Kidney glomerular epithelial cell (primary cell): ENCODE measurements at places on chromosomes 13 and 19.

DNA sequence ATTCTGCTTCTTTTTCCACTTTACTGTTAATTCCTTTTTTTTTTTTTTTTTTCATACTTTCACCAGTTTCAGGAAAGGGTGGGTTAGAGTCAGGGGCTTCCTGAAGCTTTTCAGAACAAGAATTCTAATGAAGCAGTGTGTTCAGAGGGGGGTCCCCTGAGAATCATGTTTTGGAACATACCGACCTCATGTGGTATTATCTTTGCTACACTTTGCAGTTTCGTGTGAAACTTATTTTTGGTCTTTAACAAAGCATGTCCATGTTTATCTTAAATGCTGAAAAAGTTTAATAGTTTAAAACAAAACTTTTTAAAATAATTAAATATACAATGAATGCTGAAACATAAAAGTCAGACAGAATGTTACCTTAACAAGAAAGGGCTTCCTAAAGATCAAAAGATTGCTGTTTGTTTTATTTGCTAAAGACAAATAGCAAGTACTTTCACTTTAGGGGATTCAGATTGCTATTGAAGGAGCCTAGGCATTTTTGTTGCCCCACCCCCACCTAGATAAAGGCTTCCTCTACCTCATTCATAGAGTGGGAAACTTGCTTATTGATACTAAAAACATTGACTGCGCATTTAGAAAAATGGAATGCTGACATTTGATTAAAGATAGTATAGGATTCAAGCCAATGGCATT is 21.1 kb upstream of the POMP start:
- no peak for DNase-seq

DNA sequence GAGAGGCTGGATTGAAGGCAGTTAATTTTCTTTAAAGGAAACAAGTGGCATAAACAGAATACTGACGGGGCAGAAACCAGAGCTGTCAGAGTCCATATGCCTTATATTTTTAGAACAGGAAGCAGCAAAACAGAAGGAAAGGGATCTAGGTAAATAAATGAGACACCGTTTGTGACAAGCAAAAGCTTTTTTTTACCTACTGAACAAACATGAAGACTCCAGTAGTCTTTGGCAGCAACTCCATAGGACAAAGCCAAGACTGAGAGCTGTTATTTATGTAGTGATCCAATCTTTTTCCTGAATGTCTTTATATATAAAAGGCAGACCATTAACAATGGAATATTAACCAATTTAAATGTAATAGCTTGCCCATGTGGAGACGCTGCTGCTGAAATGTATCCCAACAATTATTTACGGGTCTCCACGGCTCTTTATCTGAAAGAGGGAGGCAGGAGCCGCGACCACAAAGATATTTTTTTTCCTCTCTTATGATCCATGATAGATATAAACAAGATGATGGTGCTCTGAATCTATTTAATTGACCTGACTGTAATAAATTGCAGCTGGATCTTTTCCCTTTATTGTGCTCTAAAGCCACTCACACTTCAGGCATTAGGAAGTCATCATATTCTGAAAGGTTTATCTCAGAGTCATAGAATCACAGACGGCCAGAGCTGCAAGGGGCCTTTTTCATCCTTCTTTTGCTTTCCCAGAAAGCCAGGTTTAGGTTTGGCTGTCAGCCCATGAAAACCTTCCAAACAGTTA is 687.8 kb downstream of the EFNB2 start:
- peak; percentile 43 for DNase-seq

DNA sequence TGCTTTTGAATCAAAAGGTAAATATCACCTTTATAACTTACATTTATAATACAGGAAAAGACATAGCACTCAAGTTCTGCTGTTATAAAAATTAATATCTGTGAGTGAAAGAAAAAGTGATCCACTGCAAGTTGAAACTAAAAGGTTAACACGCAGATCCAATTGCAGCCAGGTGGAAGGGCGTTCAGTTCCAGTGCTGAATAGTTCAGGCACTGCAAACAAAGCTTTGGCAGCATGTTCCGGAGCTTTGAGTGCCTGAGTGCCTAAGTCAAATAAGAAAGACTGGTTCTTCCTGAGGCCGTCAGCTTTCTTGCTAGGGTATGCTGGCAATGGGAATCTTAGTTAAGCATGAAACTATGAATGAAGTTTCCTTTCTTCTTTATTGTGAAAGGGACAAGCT is 200.3 kb downstream of the LMO7 start:
- DNase-seq = no peak

- DNase-seq = no peak
Observed at GRCh38 chr13:110234532-110234931, 72.4 kb downstream of the COL4A1 start.

DNA sequence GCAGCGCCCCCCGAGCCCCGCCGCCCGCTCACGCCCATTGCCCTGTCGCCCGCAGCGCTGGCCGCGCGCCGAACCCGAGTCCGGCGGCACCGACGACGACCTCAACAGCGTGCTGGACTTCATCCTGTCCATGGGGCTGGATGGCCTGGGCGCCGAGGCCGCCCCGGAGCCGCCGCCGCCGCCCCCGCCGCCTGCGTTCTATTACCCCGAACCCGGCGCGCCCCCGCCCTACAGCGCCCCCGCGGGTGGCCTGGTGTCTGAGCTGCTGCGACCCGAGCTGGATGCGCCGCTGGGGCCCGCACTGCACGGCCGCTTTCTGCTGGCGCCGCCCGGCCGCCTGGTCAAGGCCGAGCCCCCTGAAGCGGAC is 518 bp downstream of the KLF2 start:
- no peak for DNase-seq

DNA sequence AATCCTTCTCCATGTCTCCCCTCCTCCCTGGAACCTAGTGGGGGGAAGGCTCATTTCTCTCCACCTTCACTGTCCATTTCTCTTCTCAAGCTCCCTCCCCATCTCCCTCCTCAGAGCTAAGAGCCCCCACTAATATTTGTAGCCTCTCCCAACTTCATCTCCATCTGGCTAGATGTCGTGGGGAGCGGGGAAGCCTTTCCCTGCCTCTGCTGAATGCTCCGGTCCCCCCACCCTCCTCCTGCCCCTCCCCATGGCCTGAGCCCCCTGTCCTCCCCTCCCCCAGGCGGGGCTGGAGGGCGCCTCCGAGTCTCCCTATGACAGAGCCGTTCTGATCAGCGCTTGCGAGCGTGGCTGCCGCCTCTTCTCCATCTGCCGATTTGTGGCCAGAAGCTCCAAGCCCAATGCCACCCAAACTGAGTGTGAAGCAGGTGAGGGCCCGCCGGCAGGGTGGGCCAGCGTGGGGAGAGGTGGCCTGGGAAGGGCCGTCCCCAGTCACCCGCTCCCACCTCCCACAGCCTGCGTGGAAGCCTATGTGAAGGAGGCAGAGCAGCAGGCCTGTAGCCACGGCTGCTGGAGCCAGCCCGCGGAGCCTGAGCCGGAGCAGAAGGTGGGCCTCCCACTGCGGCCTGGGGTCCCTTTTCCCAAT is 1.0 kb downstream of the TMEM59L start:
- DNase-seq = no peak

DNA sequence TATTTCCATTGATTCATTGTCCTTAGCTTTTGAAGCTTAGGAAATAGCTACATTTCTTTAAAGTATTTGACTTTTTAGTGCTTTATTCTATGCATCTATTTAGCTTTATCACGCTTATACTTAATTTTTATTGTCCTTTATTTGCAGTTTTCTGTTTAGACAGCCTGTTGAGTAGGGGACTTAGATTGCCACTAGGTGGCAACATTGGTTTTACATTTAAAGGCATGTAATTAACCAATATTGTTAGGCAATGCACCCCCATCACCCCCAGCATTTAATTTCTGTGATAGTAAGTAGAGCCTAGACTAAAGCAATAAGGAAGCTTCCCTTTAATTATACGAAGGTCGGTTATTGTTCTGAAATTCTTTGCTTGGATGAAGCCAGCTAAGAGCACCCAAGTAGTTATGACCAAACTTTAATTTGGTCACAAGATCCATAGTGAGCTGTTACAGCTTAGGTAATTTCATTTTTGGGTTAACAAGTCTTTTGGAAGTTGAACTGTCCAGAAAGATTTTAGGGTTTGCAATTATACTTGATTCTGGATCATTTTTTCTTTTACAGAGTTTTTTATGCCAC is 36.5 kb downstream of the B3GLCT start:
- DNase-seq = peak; percentile 49

- peak; percentile 81 for DNase-seq
Observed at GRCh38 chr19:13031917-13032623, 36.8 kb downstream of the NFIX start.
